ENCODE measurements at places on chromosomes 6 and 20.
A peak's percentile ranks its signal among the peaks of the same experiment; 100 is the strongest.

DNA sequence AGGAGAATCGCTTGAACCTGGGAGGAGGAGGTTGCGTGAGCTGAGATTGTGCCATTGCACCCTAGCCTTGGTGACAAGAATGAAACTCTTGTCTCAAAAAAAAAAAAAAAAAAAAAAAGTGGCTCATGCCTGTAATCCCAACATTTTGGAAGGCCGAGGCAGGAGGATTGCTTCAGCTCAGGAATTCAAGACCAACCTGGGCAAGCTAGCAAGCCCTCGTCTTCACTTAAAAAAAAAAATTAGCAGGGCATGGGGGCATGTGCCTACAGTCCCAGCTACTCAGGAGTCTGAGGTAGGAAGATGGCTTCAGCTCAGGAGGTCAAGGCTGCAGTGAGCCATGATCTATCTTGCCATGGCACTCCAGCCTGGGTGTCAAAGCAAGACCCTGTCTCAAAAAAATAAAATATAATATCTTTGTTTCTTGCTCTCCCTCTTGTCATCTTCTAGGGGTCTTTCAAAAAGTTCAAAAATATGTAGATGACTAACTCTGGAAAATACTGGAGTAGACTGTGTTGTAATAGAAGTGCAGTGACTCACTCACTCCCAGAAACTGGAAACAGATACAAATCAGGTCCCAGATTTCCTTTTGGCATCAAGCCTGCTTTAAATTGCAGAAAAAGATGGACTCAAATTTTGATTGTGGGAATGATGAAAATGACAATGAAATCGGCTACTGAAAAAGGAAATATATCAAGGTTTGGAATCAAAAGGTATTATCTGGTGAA lies 2.8 kb upstream of the GINM1 start:
- peak; percentile 47 for DNase-seq

GRCh38 chr20:62236766-62237513 lies 1.4 kb upstream of the OSBPL2 start:
- no peak for DNase-seq

DNA sequence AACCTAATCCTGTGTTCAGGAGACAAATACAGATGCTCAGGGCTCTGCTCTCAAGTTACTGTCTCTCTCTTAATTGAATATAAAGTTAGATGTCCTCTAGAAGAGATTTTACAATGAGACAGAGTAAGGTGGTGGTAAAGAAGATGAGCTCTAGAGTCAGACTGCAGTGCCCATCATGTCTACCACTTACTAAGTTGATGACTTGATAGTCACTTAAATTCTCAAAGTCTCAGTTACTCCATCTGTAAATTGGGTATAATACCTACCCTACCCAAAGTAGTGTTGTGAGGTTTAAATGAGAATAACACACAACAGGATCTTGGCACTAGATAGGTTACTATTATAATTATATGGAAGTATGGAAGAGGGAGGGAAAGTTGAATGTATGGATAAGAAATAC lies 1.6 kb downstream of the DHX35 start:
- no peak for DNase-seq

DNA sequence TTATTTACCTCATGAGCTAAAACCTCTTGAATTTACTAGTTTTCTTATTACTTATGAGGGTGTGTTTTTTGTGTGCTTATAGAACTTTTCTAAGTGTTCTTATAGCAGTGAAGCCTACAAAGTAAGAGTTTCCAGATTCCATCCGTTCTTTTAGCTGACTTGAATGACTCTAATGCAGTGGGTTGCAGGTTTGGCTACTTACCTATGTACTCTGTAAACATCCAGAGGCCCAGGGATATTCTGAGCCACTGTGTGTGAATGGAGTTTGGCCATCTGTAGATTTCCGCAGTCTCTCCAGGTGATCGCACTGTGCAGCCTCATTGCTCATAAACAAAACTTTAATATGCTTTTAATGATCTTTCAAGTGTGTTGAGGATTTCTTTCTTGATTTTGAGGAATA lies 157.8 kb downstream of the MYO6 start:
- no peak for DNase-seq

- DNase-seq, result no peak
These were observed 22.9 kb downstream of the IRF4 start for GRCh38 chr6:414447-414846.

DNA sequence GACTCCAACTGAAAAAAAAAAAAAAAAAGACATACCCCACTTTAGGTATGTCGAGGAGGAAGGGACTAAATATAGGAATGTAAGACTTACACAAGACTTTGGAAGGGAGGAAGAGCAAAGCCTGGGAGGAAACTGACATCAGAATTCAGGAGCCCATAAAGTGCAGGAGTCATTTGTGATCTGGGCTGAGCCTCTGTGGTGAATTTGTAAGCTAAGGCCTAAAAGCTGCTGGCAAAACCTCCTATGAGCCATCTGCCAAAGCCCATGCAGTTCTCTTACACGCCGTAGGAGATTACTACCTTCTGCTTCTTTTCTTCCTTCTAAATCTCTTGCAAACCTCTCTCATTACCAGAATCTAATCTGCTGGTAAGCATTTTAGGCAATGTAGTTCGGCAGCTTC lies 52.0 kb upstream of the THEMIS start:
- no peak for DNase-seq

GRCh38 chr6:149484733-149485700 lies at the start of gene ZC3H12D:
Gene ZC3H12D (minus strand): TSS chr6:149485014. CDS start chr6:149474543, 10,471 bp downstream.
- peak; percentile 31 for DNase-seq

DNA sequence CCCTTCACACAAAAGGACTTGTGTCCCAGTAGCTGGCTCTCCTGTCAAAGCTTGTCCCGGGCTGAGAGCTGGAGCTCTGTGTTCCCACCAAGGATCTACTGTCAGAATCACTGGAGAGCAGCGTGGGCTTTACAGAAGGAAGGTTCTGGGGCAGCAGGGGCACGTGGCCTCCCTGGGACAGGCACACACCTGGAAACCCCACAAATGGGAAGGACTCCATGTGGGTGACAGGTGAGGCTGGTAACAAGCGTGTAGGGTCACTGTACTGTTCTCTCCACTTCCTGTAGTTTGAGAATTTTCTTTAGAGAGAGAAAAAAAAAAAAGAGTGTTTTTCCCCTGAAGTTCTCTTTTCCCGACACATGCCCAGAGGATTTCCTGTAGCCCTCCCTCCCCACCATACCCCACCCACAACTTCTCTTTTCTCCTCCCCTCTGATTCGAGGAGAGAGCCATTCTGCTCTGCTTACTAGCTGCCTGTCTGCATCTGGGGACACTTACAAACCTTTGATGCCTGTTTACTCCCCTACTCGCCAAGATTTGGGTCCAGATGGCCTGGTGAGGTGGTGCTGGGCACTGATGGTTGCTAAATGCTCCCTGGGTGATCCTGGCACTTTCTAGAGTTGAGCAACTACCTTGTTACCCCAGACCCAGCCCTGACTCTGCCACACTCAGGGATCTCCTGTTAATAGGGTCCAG lies 84.1 kb upstream of the SIRPA start:
- DNase-seq, result no peak

- no peak for DNase-seq
These were observed 38.1 kb downstream of the RNF144B start for GRCh38 chr6:18425218-18425617.

DNA sequence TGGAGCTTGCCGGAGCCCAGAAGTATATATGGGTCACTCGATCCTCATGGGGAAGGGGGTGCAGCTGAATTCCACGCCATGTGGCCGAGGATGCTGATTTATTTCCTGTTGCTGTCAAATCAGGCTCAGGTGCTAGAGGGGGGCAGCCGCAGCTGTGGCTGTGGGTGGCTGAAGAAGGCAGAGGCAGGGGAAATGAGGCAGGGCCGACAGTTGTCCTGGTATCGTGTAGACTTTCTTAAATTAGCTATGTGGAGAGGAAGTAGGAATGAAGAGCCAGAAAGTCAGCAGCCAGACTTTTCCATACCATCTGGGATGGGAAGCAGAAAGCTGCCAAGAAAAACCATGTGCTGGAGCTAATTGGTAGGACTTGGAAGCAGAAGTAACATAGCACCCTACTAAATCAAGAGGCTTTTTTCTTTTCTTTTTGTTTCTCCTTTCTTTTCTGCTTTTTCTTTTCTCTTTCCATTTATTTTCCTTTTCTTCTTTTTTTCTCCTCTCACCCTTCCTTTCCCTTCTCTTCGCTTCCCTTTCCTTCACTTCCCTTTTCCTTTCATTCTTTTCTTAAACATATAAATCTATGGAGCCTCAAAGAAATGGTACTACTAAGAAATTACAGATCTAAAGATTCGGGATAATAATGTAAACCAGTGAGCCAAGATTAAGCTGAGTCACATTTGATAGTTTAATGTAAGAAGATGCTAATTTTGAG lies 90.6 kb upstream of the CD83 start:
- no peak for DNase-seq

- no peak for DNase-seq
These were observed 133.9 kb downstream of the AGPAT4 start for GRCh38 chr6:161139766-161140553.

GRCh38 chr6:15089569-15090144 lies 156.2 kb upstream of the JARID2 start:
- DNase-seq, result no peak

DNA sequence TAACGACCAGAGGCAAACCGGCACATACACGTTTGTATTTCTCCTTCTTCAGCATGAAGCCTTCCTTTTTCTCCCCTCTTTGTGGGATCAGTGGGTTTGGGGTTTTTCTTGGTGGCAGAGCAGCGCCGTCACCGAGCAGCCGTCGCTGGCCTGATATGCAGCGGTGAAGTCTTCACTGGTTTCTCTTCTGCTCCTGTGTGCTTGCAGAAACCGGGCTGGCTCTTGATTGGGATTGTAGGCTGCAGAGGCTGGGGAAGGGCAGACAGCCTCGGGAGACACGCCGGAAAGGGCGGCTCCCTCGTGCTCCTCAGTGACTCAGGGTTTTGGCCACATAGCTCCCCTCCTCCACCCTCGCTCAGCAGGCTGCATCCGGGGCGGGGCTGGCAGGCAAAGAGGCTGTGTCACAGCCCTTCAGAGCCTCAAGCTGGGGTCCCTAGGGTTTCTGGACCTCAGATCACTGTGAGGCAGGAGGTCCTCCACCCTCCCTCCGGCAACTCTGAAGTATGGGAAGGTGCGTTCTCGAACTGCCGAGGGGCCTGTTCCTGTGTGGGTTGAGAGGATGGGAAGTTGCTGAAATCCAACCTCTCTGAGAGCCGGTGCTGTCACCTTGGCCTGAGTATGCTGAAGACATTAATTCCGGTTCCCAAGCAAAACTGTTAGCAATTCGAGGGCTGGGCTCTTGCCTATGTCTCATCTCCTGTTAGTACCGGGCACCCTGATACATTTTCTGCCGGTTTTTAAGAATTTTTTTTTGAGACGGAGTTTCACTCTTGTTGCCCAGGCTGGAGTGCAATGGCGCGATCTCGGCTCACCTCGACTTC lies 24.2 kb downstream of the NQO2 start:
- DNase-seq, result peak; percentile 76

- DNase-seq, result no peak
These were observed 99.1 kb downstream of the FOXC1 start for GRCh38 chr6:1708820-1709219.

- no peak for DNase-seq
These were observed 77.4 kb upstream of the TMEM170B start for GRCh38 chr6:11460001-11460668.

- DNase-seq, result no peak
These were observed 2.6 kb upstream of the ZKSCAN3 start for GRCh38 chr6:28347119-28347518.

GRCh38 chr6:119736296-119737021 lies 386.9 kb upstream of the MAN1A1 start:
- DNase-seq, result no peak

DNA sequence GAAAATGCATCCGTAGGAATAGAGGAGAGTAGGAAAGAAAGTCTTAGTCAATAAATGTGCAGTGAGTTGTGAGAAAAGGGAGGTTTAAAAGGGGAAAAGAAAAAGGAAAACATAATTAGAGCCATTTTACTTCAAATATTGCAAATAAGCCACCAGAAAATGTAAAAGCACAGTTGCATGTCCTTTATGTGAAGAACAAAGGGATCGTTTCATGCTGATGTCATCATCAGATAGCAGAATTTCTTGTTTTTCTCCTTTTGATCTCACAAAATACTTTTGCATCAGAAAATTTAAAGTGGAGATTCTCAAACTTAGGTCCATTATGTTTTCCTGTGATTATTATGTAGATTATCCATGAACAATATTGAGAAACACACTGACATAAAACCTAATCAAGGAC lies 166.7 kb downstream of the HAO1 start:
- no peak for DNase-seq

DNA sequence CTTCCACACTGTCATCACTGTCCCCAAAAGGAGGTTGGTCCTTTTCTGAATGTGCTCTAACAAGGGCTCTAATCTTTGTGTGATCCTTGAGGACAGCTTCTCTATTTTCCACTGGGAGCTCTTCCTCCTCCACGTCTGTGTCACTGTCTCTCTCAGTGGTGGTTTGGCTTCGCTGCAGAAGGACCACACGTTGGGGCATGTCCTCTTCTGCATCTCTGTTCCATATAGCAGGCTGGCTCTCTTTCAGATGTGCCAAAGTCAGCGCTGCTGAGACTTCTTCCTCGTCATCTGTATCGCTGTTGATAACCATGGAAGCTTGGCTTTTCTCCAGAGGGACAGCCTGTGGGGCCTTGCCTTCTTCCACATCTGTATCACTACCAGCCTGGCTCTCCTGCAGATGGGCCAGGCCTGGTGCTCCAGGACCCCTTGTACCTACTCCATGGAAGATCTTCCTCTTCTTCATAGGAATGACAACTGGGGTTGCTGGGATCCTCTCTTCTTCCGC lies 4.6 kb downstream of the MDC1 start:
- no peak for DNase-seq

DNA sequence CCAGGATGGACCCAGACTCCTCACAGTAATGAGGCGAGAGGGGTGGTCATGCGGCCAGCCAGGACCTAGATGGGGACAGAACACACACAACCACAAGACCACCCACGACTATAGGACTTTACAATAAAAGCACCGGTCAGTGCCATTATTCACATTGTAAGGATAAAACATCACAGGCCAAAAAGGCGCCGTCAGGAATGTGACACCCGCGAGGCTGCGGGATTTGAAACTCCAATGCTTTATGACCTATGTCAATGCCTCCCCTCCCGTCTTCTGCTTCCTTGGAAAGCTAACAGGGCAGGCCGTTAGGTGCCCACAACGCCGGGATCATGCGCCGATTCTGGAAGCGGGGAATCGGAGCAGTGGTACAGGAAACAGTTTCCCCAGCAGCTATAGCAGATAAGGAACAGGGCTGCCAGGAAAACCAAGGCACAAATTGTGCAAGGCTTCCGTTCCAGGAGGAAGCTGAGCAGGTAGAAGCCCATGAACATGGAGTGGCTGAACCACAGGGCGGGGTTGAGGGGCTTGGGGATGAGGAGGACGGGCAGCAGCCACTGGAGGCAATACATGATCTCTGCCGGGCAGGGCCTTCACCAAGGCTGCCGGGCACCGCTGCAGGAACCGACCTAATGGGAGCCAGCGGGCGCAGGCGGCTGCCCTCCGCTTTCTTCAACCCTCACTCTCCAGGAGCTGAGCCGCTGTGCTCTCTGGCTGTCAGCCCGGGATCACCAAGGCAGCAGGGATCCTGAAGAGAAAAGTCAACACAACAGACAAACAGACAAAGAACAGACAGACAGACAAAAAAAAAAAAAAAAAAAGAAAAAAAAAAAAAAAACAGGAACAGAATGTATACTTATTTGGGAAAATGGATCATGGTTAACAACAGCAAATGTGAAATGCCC lies 2.2 kb upstream of the NNAT start:
- no peak for DNase-seq

- DNase-seq, result no peak
These were observed 111.3 kb downstream of the BANF2 start for GRCh38 chr20:17810847-17811627.

Measured in fibroblast of the conjunctiva (primary cell).